ENCODE measurements at places on chromosomes 3 and 15.
A peak's percentile ranks its signal among the peaks of the same experiment; 100 is the strongest.

DNA sequence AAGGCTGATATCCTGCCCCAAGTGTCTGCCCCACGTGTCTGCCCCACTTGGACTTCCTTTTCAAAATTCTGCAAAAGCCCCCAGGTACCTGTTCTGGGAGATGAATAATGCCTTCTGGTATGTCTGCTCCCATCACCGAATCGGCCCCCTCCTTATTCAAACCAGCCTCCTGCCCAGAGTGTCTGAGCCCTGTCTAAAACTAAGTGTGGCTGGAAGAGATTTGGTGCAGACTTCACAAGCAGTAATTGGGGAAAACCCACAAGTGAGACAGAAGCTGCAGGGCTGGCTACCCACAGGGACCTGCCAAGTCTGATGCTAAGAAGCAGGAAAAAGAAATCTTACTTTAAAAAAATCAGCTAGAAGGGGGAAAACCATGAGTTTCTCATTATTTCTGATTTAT lies 85.1 kb downstream of the DUT start:
- no peak for DNase-seq

- DNase-seq = no peak
These were observed 98.2 kb downstream of the RBMS3 start for GRCh38 chr3:29379097-29379496.

DNA sequence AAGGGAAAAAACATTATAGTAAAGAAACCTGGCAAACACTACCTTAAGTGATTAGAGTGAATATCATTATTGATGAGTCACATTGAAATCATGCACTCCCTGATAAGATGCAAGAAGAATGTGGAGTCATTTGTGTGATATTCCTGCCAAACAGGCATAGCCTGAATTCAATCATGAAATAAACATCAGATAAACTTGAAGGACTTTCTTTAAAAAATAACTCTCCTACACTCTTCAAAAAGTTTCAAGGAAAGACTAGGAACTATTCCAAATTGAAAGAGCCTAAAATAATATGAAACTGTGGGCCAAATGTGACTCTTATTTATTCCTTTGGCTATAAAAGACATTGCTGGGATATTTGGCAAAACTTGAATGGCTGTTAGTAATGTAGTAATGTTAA lies 625.7 kb upstream of the LMCD1 start:
- no peak for DNase-seq

- DNase-seq = no peak
These were observed 26.9 kb upstream of the MYO1E start for GRCh38 chr15:59399465-59400102.

DNA sequence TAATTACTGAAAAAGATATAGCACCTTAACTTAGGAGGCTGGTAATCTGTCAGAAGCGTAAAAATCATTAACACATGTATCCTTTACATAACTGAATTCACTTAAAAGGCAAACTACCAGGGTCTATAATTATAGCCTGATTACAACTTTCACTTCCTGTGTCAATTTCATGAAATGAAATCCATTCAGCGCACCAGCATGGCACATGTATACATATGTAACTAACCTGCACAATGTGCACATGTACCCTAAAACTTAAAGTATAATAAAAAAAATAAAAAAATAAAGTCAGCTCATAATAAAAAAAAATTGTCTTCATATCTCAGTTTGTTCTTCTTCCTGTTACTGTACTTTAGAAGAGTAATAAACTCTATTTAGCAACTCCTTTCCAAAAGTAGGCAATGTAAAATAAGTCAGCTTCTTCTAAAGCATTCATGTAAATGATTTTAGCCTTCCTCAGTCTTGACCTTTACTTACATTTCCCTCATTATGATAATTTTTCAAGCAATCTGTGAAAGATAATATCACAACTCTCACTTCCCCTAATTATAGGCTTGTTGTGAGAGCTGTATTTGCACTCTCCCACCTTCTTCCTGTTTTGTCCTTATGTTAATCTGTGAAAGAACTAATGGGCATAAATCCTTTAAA lies 50.1 kb downstream of the KBTBD8 start:
- DNase-seq = no peak

DNA sequence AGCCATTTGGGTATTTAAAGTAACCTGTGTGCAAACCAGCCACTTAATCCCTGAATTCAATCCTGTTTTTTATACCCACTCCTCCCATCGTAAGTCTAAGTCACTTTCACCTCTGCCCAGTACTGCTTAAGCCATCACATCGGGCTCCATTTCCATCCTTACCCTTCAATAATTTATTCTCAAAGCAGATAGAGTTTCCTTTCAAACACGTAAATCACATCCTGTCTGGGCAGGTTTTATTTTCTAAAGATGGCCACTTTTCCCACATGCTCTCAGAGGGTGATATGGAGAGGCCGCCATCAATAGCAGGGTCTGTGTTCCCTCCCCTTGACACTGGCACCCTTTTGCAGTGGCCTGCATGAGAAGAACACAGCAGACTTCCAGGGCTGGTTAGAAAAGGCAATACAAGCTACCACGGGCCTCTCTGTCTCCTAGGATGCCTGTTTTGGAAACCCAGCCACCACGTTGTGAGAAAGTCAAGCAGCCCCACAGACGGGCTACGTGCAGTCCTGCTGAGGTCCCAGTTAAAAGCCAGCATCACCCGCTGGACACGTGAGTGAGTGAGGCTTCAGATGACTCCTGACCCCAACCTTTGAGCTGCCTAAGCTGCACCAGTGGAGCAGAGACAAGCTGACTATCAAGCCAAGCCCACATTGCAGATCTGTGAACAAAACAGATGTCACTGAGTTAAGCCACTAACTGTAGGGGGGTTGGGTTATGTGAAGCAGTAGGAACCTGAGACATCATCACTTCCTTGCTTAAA lies 241.8 kb upstream of the SLCO3A1 start:
- no peak for DNase-seq

DNA sequence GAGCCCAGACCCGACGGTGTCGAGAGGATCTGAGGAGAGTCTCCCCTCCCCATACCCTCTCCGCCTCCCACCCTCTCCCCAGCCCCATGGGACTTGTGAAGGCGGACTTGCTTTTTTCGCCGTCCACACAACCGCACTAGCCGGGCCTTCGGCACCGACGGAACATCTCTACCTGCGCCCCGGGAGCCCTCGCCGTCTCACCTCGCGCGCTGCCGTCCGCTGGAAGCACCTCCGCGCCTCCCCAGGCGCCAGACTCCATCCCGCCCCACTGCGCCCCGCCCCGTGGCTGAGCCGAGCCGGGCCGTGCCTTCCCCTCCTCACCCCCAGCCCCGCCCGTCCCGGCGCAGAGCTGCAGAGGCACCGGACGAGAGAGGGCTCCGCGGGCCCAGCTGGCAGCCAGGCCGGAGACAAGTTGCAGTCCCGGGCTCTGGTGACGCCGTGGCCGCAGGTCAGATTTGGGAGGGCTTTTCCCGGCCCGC lies at the start of the genes DUOX1 and DUOXA1:
TSS of gene DUOX1 (plus strand) at position 344 of the 479 bp plus-strand sequence. CDS start 1,973 bp downstream, outside the sequence.
TSS of gene DUOXA1 (minus strand) at position 229 of the 479 bp plus-strand sequence. CDS start 6,865 bp downstream, outside the sequence.
- no peak for DNase-seq

GRCh38 chr15:42707068-42707467 lies 29.9 kb downstream of the CDAN1 start:
- no peak for DNase-seq

DNA sequence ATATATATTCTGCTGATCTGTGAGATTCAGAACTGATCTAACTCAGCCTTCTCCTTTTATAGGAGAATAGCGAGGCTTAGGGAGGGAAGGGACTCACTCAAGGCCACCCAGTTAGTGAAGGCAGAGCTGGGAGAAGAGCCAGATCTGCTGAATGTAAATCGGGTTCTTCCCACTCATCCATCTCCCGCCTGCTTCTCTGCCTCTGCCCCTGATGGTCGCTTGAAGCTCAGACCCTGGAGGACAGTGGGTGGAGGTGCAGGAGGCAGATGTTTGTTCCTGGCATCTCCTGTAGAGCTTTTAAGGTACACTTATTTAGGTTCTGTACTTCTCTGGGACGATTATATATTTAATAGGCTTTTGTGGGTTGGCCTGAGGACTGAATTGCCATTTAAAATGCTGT lies 4.3 kb downstream of the PDIA5 start:
- no peak for DNase-seq

DNA sequence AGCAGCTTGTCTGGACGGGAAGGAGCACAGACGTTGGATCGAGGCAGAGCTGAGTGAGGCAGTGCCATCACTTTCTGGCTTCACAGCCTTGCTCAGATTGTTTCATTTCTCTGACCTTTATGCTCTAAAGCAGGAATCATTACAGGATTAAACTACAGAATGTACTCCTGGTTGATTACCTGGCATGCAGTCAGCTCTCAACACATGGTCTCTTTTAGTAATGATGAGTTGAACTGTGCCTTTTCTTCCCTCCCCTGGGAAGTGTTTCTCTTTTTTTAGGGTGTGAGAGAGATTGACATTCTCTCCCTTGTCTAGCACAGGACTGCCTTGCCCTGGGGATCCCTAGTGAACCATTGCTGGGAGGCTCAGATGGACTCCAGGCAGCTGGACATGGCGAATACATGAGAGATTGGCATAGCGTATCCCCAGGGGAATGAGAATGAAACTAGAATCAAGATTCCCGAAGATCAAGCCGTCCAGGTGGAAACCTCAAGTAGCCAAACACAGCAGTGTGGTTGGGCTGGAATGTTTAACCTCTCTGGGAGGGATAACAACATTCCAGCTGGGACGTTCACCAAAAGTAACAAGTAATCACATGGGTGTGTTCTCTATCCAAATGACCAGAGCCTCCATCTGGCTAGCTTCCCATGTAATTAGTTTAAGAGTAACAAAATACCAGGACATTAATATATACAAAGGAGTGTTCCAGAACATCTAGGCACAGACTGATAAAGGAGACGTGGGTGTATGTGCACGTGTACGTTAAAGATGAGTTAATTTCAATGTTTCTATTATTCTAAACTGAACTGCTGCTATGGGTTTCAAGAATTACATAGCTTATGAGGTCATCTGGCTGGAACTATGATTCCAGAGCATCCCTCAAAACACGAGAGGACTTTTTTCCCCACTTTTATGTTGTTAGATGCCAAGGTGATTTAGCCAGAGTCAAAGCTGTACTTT lies 118.6 kb upstream of the NR2E3 start:
- no peak for DNase-seq

DNA sequence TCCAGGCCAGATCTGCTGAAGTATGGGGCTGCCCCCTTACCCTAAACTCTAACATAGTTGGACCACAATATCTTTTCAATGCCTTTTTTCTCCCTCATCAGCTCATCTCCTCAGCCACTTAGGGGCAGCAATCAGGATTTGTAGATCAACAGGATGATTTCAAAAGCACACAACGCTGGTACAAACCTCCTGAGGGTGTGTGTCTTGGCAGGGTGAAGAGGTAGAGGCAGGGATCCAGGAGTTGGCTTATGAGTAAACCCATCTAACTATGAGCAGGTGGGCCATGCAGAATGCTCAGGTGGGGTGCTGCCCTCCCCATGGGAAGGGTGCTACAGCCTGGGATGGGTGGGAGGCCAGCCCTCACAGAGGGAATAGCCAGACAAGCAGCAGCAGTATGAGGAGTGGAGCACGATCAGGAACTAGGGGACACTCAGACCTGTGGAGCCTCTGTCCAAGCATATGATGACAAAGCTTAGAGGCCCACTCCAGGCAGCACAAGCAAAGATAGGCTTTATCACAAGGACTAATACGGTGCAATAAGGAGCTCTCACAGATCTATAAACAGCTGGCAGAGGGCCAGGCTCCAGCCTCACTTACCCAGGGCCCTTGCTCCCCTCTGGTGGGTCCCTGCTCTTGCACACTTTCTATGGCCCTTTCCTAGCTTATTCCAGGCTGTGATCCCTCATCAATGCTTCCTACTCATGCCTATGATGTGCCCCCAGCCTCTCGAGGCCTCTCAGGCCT lies 32.2 kb downstream of the IL20RB start:
- DNase-seq = peak; percentile 5

DNA sequence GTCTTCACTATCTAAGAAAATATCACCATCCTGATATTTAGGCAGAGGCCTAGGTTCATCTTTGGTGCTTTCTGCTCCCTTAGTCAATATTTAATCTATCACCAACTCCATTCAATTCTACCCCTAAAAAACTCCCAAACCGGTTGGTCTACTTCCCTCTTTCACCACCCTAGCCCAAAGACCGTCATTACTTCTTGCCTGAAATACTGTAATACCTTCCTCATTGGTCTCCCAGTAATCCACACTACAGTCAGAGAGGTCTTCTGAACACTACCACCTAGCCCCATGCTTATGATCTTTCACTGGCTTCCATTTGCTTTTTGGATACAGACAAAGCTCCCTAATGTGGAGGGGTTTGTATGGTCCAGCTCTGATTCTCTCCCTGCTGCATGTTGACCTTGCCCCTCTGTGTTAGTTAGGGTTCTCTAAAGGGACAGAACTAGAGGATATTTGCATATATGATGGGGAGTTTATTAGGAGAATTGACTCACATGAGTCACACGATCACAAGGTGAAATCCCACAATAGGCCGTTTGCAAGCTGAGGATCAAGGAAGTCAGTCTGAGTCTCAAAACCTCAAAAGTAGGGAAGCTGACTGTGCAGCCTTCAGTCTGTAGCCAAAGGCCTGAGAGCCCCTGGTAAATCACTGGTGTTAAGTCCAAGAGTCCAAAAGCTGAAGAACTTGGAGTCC lies 36.4 kb upstream of the ATP2C1 start:
- DNase-seq = no peak

DNA sequence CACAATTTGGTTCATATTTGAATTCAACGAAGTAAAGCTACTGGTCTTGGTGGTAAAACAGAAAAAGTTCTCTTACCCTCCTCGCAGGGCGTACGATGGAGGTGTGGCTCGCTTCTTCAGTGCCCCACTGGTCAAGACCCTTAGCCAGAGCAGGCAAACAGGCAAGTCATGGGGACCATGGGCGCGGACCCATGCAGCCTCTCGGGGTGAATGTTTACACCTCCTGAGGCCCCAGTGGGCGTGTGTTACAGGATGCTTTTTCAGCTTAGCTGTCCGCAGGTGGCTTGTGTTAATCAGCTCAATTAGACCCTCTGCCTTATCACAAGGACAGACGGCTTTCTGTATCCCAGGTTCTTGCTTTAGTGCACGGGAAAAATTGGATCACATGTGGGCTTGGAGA lies 991.8 kb downstream of the GBE1 start:
- no peak for DNase-seq

DNA sequence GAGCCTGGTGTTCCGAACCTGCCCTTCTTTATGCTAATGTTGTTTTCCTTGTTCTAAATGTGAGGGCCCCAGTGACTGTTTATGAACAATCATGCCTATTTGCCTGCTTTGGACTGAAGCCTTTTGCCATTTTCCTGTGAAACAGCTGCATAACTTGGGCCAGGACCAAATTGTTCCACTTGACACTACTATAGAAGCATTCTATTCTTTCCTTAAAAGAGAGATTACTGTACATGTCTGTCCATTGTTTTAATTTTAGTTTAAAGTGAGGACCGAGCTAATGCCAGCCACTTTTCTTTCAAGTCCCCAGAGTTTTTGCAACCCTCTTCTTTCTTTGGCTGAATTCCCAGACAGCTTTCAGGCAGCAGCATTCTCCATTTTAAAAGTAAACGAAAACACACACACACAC lies 980.3 kb downstream of the CADM2 start:
- peak; percentile 77 for DNase-seq

- DNase-seq = no peak
These were observed 415.5 kb upstream of the ARPP21 start for GRCh38 chr3:35223632-35224394.

- no peak for DNase-seq
These were observed 67.2 kb upstream of the XCR1 start for GRCh38 chr3:46094506-46094905.

GRCh38 chr15:57565311-57565710 lies 26.4 kb upstream of the MYZAP start:
- peak; percentile 17 for DNase-seq
